Upper lobe of left lung (tissue), 6 donors: ENCODE measurements at places on chromosomes 2 and 18. TPM values are rescaled to one million over a fixed set of nuclear protein-coding genes. Genes with fewer than 3 reads are reported as not detected.
A peak's percentile ranks its signal among the peaks of the same experiment; 100 is the strongest.

DNA sequence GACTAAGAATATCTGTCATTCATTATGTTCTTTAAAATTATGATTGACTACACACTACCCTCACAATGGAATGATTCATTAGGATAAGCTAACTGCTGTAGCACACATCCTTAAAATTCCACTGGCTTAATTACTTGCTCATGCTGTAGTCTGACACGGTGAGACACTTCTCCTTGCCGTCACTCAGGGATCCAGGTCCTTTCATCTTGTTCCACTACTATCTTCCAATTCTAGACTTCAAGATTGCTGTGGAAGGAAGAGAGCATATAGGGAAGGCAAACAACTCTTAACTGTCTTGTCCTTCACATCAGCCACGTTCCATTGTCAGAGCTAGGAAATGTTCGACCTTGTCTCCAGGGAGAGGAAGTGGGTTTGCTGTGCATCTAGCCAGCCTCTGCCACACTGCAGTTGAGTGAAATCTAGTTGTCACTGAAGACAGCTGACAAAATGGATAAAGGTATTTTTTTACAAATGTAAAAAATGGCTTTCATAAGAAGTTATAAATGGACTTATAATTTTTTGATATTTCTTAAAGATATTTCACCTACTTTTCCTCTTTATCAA lies 30.1 kb downstream of the GREB1L start:
- no peak for DNase-seq
- H3K27me3 ChIP-seq: no peaks in the 10 kb centered on the region
- H3K27ac ChIP-seq: no peak overlapping the region
- H3K4me3 ChIP-seq: no peak overlapping the region

Gene FSIP2
- total RNA-seq: 5.2 TPM

DNA sequence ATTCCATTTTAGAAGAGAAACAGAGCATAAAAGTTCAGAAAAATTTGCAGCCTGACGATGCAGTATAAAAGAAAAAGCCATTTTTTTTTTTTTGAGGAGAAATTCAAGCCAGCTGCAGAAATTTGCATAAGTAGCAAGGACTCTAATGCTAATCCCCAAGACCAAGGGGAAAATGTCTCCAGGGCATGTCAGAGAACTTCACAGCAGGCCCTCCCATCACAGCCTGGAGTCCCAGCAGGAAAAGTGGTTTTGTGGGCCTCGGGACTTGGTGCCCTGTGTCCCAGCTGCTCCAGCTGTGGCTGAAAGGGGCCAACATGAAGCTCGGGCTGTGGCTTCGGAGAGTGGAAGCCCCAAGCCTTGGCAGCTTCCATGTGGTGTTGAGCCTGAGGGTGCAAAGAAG lies 325.3 kb upstream of the HNMT start:
- DNase-seq: no peak
- H3K36me3 ChIP-seq: no peaks in the 10 kb centered on the region
- H3K27me3 ChIP-seq: no peaks in the 10 kb centered on the region
- H3K4me1 ChIP-seq: no peaks in the 10 kb centered on the region
- no peak overlapping the region for H3K27ac ChIP-seq

DNA sequence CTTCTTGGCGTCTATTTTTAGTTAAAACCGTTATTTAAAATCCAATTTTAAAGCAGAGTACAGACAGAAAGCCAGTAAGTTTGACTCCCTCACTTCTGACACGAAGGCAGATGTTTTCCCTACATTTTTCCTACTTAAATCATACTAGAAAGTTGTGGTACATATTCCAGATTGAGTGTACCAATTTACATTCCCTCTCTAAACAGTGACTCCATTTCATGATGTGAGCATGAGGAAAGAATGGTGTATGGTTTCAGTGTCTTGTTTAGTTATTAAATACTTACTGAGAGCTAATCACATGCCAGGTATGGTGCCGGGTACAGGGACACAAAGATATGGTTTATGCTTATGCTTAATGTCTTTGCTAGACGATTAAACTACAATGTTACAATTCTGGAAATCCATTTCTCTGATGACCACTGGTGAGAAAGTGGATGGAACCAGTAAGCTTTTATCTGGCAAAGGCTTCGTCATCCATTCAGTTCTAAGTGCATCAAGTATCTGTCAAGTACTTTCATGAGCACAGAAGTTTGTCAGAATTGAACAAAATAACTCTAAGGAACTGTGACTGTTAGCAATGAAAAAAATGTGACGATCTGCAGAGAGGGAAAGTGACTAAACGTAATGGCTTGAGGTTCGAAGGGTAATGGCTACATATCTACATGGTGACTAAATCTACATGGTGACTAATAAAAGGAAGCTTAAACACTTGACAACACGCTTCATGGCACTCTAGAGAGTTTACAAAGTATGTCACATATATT lies 25.7 kb downstream of the MAP4K3 start:
- H3K4me1 ChIP-seq: peaks cover 64% of the 10 kb centered on the region
- no peaks in the 10 kb centered on the region for H3K27me3 ChIP-seq
- no peak overlapping the region for H3K27ac ChIP-seq
- no peak for DNase-seq
- no peaks in the 10 kb centered on the region for H3K36me3 ChIP-seq

Gene GKN1
- not detected for total RNA-seq

GRCh38 chr2:86274265-86274917 lies 63.0 kb downstream of the REEP1 start:
- H3K27ac ChIP-seq: no peak overlapping the region
- no peaks in the 10 kb centered on the region for H3K4me1 ChIP-seq
- no peak for DNase-seq
- H3K27me3 ChIP-seq: no peaks in the 10 kb centered on the region
- H3K36me3 ChIP-seq: no peaks in the 10 kb centered on the region
- H3K4me3 ChIP-seq: no peak overlapping the region

Gene MFSD2B
- 0.76 TPM for total RNA-seq

DNA sequence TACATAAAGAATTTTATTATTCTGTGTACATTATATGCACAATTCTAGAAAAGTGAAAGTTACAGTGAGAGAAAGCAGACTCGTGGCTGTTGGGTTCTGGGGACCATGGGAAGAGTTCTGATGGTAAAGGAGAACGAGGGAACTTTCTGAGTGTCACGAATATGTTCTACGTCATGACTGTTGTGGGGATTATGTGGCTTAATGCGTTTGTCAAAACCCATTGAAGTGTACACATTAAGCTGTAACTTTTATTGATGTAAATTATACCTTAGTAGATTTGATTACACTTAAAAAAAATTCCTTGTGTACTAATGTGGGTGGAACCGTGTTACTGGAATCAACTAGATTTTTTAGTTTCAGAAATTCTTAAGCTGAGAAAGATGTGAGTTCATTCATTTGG lies 426.1 kb downstream of the DSC3 start:
- H3K36me3 ChIP-seq: no peaks in the 10 kb centered on the region
- DNase-seq: no peak
- no peaks in the 10 kb centered on the region for H3K27me3 ChIP-seq
- H3K4me1 ChIP-seq: no peaks in the 10 kb centered on the region
- no peak overlapping the region for H3K27ac ChIP-seq

Gene FIGN
- 4.2 TPM for total RNA-seq

GRCh38 chr2:31193806-31194205 lies 23.5 kb downstream of the CAPN14 start:
- H3K36me3 ChIP-seq: no peaks in the 10 kb centered on the region
- H3K27ac ChIP-seq: no peak overlapping the region
- DNase-seq: no peak
- no peaks in the 10 kb centered on the region for H3K4me1 ChIP-seq

Gene EML6
- total RNA-seq: 1.5 TPM

Gene TXNDC2
- not detected for total RNA-seq

DNA sequence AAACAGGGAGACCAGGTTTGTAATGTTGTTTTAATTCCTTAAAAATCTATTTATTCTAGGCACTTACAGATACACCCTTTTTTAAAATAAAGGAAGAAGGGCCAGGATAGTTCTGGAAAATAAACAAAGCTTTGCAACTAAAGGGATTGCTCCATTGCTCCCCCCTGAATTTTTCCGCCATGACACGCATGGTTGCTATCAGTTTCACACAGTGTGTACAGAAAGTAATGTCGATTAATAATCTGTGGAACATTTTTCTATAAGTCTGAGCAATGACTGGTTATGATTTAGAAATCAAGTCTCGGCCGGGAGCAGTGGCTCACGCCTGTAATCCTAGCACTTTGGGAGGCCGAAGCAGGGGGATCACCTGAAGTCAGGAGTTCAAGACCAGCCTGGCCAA lies 90.8 kb downstream of the GAREM1 start:
- no peak for DNase-seq
- no peak overlapping the region for H3K27ac ChIP-seq
- no peaks in the 10 kb centered on the region for H3K4me1 ChIP-seq
- no peak overlapping the region for H3K4me3 ChIP-seq
- H3K27me3 ChIP-seq: no peaks in the 10 kb centered on the region
- no peaks in the 10 kb centered on the region for H3K36me3 ChIP-seq

Gene CRYGC
- total RNA-seq: not detected

- peaks cover 6% of the 10 kb centered on the region for H3K4me1 ChIP-seq
- no peak overlapping the region for H3K4me3 ChIP-seq
- no peaks in the 10 kb centered on the region for H3K36me3 ChIP-seq
These were observed 102.3 kb upstream of the SMAD7 start for GRCh38 chr18:49052891-49053644.

Gene SPEG
- 4.2 TPM for total RNA-seq

- no peak overlapping the region for H3K4me3 ChIP-seq
- no peaks in the 10 kb centered on the region for H3K27me3 ChIP-seq
- DNase-seq: no peak
These were observed 119.2 kb downstream of the PTPRM start for GRCh38 chr18:7686278-7686677.

- H3K4me1 ChIP-seq: no peaks in the 10 kb centered on the region
- DNase-seq: no peak
- no peaks in the 10 kb centered on the region for H3K36me3 ChIP-seq
These were observed 11.6 kb upstream of the TUBB6 start for GRCh38 chr18:12296457-12296856.

DNA sequence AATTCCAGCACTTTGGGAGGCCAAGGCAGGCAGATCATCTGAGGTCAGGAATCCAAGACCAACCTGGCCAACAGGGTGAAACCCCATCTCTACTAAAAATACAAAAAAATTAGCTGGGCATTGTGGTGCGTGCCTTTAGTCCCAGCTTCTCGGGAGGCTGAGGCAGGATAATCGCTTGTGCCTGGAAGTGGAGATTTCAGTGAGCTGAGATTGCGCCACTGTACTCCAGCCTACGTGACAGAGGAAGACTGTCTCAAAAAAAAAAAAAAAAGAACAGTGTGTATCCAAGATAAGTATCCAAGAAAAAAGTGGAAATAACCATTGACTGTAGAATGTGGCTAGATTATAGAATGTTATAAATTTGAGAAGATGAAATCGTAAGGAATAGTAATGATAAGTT lies 142.1 kb downstream of the FAM124B start:
- H3K27me3 ChIP-seq: no peaks in the 10 kb centered on the region
- DNase-seq: no peak
- no peak overlapping the region for H3K27ac ChIP-seq
- no peak overlapping the region for H3K4me3 ChIP-seq
- no peaks in the 10 kb centered on the region for H3K4me1 ChIP-seq

Gene SPC25
- total RNA-seq: 5.9 TPM

- no peak for DNase-seq
- no peaks in the 10 kb centered on the region for H3K4me1 ChIP-seq
- no peaks in the 10 kb centered on the region for H3K27me3 ChIP-seq
- H3K27ac ChIP-seq: no peak overlapping the region
These were observed 210.6 kb downstream of the CAMKMT start for GRCh38 chr2:44572196-44572900.

Gene UPP2
- total RNA-seq: not detected

GRCh38 chr2:29372185-29372584 lies 257.0 kb downstream of the CLIP4 start:
- H3K27ac ChIP-seq: no peak overlapping the region
- H3K4me3 ChIP-seq: no peak overlapping the region
- H3K4me1 ChIP-seq: no peaks in the 10 kb centered on the region

Gene DUSP19
- 1.6 TPM for total RNA-seq

GRCh38 chr2:127735537-127736399 lies 34.5 kb downstream of the SFT2D3 start:
- H3K27ac ChIP-seq: no peak overlapping the region
- H3K27me3 ChIP-seq: no peaks in the 10 kb centered on the region
- H3K36me3 ChIP-seq: no peaks in the 10 kb centered on the region
- peaks cover 12% of the 10 kb centered on the region for H3K4me1 ChIP-seq

GRCh38 chr2:152347076-152347475 lies 12.1 kb downstream of the FMNL2 start:
- no peak overlapping the region for H3K4me3 ChIP-seq
- peaks cover 3% of the 10 kb centered on the region for H3K4me1 ChIP-seq
- no peak for DNase-seq
- H3K27me3 ChIP-seq: no peaks in the 10 kb centered on the region

GRCh38 chr2:50674876-50675275 lies 357.1 kb downstream of the NRXN1 start:
- H3K27ac ChIP-seq: no peak overlapping the region
- H3K36me3 ChIP-seq: no peaks in the 10 kb centered on the region
- H3K4me3 ChIP-seq: no peak overlapping the region
- H3K27me3 ChIP-seq: no peaks in the 10 kb centered on the region

DNA sequence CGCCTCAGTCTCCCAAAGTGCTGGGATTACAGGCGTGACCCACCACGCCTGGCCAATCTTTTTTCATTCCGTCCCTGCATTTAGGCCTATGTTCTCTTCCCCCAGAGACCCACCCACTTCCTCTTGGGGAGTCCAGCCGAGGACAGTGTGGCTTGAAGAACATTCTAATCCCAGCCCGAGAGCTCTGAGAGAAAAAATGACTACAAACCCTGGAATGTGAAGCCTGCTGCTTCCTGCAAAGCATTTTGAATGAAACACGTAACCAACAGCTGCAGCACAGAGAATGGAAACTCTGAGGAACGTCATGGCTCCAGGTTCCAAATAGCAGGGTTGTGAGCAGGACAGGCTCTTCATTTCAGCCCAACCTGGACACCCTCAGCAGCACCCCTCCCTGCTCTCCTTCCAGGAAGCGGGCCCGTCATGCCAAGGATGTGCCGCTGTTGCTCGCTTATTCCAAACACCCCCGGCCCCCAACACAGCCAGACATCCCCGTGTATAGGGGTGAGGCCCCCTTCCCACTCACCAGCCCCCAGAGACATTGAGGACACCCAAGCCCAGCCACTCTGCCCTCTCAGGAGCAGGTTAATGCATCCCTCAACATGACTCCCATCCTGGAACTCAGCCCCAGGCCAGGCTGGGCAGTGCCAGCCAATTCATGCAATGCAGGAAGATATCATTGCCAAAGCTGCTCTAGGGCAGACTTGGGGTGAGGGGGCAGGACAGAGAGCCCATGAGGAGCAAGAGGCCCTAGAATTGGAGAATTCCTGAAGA lies 139.8 kb downstream of the ZFP36L2 start:
- H3K36me3 ChIP-seq: no peaks in the 10 kb centered on the region
- DNase-seq: no peak
- H3K4me1 ChIP-seq: peaks cover 58% of the 10 kb centered on the region
- peak overlapping the region; percentile 86 for H3K27ac ChIP-seq
- H3K4me3 ChIP-seq: no peak overlapping the region
- H3K27me3 ChIP-seq: no peaks in the 10 kb centered on the region
